ENCODE measurements at places on chromosomes 5 and 9. TPM values are rescaled to one million over a fixed set of nuclear protein-coding genes. Genes with fewer than 3 reads are reported as not detected.
A peak's percentile ranks its signal among the peaks of the same experiment; 100 is the strongest.

CATSPER3 gene
- total RNA-seq: 1.4 TPM

DNA sequence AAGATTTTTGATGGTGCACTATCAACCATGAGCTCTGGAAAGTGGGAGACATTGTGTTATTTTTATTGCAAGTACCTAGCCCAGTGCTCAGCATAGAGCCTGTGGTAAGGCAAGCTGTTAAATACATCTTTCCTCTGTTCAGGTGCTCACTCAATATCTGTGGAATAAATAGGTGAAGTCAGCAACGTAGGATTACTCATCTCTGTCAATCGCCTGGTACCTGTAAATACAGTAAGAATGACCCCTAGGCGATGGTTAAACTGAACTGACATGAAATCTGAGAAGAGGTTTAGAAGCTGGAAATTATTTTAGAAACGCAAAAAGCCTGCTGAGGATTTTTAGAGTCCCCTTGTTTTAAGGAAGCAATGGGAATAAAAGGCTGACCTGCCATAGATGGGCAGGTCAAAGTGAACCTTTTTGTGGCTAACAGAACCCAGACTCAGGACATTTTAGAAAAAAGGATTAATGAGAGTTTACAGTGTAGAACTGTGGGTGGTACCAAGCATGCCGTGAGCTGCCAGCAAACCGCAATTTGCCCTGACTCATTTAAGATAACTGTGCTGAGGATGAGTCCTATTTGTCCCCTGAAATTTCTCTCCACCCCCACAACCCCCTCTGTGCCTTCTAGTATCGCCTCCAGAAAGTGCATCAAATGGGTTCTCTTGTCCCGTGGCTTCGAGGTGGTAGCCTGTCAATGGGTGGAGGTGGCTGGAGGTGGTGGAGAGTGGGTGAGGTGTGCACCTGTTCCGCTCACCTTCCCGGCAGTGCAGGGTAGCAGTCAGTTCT lies 375.1 kb downstream of the MED10 start:
- no peaks in the 10 kb centered on the region for H3K27me3 ChIP-seq
- H3K36me3 ChIP-seq: no peaks in the 10 kb centered on the region
- no peaks in the 10 kb centered on the region for H3K4me1 ChIP-seq
- DNase-seq: no peak
- H3K4me3 ChIP-seq: no peak overlapping the region

- H3K27me3 ChIP-seq: no peaks in the 10 kb centered on the region
- no peak overlapping the region for H3K27ac ChIP-seq
- no peak for DNase-seq
- no peaks in the 10 kb centered on the region for H3K4me1 ChIP-seq
- no peak overlapping the region for H3K4me3 ChIP-seq
Observed at GRCh38 chr9:8349376-8349775, 549.8 kb upstream of the DMAC1 start.

- no peak overlapping the region for H3K4me3 ChIP-seq
- no peaks in the 10 kb centered on the region for H3K36me3 ChIP-seq
- peak; percentile 77 for DNase-seq
- peaks cover 1% of the 10 kb centered on the region for H3K27me3 ChIP-seq
Observed at GRCh38 chr9:36023260-36024048, 13.3 kb upstream of the RECK start.

DNA sequence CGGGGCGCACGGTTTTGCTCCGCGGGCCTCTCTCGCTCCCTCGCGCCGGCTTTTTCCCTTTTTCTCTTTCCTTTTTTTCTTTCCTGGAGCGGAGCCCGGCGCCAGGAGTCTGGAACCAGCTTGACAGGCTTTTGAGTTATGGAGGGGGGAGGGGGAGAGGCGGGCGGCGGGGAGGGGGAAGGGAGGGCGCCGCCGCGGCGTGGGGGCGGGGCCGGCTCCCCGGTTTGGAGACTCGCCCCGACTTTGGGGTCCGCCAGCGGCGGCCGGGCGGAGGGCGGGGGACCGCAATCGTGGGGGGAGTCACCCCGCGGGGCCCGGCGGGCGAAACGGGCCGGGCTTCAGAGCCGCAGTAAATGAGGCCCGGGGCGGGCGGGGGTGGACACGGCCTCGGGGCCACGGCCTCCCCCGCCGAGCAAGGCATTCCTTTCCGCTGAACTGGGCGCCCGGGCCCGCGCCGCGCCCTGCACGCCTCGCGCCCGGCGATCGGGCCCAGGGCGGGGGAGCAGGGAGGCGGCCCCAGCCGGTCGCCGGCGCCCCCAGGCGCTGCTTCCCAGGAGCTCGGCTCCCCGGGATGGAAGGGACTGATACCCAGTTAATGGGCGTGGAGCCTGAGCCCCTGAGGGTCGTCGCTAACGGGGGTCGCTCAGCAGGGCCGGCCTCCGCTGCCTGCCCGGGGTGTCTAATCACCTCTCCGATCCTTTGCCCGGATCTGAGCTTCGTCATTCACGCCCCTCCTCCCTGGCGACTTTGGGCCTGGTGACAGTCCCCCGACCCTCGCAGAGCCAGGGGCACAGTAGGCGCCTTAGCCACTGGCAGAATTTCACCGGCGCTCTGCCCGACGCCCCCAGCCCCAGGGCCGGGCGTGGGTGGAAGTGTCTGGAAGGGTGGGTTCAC lies 138.1 kb downstream of the C9orf50 start:
- H3K4me3 ChIP-seq: peak overlapping the region; percentile 48
- H3K27ac ChIP-seq: no peak overlapping the region
- no peaks in the 10 kb centered on the region for H3K36me3 ChIP-seq
- no peak for DNase-seq

Data from activated CD4-positive, alpha-beta T cell treated with anti-CD3 and anti-CD28 coated beads, Interleukin-2, amount 10 ng/mL, durations not matched to agents 7 days and 5 days (primary cell).